Endothelial cell (in vitro differentiated cells): ENCODE measurements at places on chromosomes 13 and 19. TPM values are rescaled to one million over a fixed set of nuclear protein-coding genes. Genes with fewer than 3 reads are reported as not detected.
A peak's percentile ranks its signal among the peaks of the same experiment; 100 is the strongest.

PPFIA3 gene
- total RNA-seq, result 19.7 TPM

YJEFN3 gene
- total RNA-seq, result 5.2 TPM

PRKD2 gene
- total RNA-seq, result 132 TPM

AKAP11 gene
- 22.7 TPM for total RNA-seq

RXFP2 gene
- total RNA-seq, result not detected

DNA sequence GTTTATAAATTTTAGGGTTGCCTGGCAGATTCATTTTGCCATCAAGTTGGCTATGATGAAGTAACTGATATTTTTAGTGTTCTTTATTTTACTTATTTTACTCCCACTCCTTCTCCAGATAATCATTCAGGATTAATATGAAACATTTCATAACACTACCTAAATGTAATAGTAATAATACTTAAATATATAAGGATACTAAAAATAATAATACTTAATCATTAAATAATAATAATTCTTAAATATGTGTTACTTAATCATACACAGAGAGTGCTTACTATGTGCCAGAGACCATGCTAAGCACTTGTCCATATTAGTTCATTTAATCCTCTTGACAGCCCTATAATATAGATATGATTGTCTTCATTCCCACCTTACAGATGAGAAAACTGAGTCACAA lies 23.0 kb upstream of the OXGR1 start:
- H3K27ac ChIP-seq, result no peak overlapping the region
- H3K27me3 ChIP-seq, result no peaks in the 10 kb centered on the region
- DNase-seq, result no peak

GRCh38 chr13:97766749-97767148 lies 186.7 kb upstream of the IPO5 start:
- DNase-seq, result no peak
- H3K4me1 ChIP-seq, result peaks cover 7% of the 10 kb centered on the region
- no peak overlapping the region for H3K4me3 ChIP-seq
- no peaks in the 10 kb centered on the region for H3K36me3 ChIP-seq
- no peaks in the 10 kb centered on the region for H3K27me3 ChIP-seq

DNA sequence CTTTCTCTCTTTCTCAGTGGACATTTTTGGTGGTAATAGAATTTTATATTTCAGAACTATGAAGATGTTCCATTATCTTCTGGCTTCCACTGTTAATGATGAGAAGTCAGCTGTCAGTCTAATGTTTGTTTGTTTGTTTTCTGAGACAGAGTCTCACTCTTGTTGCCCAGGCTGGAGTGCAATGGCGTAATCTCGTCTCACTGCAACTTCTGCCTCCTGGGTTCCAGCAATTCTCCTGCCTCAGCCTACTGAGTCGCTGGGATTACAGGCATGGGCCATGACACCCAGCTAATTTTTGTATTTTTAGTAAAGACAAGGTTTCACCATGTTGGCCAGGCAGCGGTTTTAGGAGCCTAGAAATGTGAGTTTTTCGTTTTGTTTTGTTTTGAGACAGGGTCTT lies 4.7 kb downstream of the ZNF317 start:
- DNase-seq, result no peak
- H3K4me3 ChIP-seq, result no peak overlapping the region

DNA sequence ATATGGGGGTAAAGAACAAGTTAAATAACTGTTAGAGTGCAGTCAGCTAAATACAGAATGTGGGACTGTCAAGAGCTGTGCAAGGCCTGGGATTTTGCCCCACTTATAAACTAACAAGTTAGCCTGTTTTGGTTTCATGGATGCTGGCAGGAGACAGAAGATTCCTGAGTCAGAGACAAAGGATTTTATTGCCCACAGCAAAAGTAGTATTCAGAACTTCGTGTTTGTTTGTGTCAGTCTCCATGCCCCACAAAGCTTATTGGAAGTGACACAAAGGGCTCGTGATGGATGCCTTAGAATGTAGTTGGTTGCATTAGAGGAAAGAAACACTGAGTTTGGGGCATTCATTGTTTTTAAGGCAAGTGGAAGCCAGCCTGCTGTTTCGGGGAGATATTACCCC lies 22.2 kb upstream of the SPRYD7 start:
- no peaks in the 10 kb centered on the region for H3K36me3 ChIP-seq
- no peak overlapping the region for H3K4me3 ChIP-seq
- DNase-seq, result no peak

GRCh38 chr13:48302871-48303358 lies 636 bp upstream of the RB1 start:
- H3K4me3 ChIP-seq, result peak overlapping the region; percentile 95
- peaks cover 12% of the 10 kb centered on the region for H3K27me3 ChIP-seq
- H3K36me3 ChIP-seq, result peaks cover 5% of the 10 kb centered on the region
- peak overlapping the region; percentile 98 for H3K27ac ChIP-seq
- no peak for DNase-seq

DNA sequence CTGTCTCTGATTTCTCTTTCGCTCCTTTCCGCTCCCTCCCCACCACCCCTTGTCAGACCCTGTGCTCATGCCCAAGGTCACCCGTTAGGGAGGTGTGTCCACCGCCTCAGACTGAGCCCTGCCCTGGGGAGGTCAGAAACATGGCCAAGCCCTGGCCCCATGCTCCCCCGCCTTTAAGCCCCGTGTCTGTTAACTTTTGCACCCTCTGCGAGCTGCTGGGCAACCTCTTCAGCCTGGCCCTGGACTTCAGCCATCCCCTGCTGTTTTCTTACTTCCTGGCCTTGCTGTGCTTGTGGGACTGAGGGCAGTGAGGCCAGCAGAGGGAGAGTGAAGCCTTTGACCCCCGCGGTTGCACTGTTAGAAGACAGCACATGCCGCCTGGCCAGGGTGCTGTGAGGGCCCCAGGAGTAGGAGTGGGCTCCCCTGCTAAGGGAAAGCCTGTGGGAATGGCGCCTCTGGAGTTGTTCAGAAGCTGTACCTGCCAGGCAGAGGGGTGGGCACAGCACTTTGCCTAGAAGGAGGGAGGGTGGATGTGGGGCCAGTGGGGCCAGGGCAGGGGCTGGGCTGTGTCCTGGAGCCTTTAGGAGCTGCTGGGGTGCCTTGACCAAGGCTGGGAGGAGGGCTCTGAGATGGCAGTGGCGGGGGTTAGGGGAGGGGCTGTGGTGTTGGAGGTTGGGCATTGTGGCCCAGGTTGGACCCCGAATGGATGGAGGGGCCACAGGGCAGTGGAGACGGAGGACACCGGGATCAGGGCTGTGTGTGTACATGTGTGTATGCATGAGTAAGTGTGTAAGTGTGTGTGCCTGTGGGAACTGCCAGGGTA lies 7.9 kb downstream of the UPF1 start:
- H3K27me3 ChIP-seq, result peaks cover 4% of the 10 kb centered on the region
- peaks cover 4% of the 10 kb centered on the region for H3K36me3 ChIP-seq
- peaks cover 13% of the 10 kb centered on the region for H3K4me1 ChIP-seq
- DNase-seq, result no peak
- H3K27ac ChIP-seq, result no peak overlapping the region
